ENCODE measurements at places on chromosomes 11 and 22.

DNA sequence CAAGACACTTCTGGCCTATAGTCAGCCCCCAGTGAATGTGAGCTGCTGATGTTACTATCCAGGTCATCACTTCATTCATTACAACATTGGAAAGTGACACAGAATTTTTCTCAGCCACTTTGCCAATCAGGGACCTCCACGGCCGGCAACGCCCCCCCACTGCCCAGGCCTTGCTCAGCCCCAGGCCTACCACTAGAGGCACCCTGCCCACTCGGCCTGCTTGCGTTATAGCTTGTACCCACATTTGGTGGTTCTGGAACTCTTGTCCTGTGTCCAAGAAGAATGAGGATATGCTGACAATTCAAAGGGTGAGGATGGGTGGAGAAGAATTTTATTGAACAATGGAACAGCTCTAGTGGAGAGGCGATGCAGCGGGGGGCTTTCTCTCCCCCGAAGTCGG lies 96.2 kb downstream of the TSPAN18 start:
- no peak for DNase-seq

GRCh38 chr11:20213790-20214189 lies 53.5 kb upstream of the DBX1 start:
- no peak for DNase-seq

DNA sequence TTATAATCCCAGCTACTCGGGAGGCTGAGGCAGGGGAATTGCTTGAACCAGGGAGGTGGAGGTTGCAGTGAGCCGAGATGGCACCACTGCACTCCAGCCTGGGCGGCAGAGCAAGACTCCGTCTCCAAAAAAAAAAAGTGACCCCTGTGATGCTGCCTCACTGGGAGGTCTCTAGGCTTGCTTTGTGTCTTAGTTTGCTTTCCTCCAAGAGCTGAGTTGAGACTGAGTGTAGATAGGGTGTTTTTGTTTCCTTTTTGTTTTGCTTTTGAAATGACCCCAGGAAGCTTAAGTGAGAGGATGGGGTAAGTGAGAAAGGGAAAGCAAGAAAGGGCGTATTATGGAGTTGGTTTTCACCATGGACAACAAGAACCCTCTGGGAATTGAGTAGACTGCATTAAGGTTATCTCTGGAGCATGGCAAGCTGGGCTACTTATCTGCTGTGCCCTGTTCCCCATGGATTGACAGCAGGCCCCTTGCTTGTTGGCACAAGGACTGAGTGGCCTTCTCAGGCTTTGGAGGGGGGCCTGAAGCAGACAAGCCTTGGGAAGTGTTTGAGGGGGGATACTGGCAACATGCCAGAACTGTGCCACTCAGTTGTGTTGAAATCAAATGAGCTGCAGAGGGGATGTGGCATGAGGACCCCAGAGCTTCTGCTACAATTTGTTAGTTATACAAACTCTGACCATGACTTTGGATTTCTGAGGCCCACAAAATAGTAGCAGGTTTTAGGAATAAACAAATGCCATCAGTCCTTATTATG lies 300.6 kb upstream of the C11orf87 start:
- DNase-seq = no peak

DNA sequence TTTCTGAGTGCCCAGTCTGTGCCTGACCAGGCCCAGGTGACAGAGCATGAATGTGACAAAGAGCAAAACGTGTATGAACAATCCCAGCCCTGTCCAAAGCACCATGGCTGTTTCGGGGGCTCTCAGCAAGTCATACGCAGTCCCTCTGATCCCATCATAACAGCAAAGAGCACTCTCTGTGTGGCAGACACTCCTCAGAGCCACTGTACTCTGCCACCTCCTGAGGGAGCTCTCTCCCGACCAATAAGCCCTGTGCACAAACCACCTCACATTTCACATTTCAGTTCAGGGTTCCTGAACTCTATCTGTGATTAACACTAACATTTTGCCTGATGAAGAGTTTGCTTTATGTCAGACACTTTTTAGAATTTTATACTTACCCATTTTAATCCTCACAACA lies 6.6 kb downstream of the DGCR2 start:
- DNase-seq = no peak

- DNase-seq = no peak
Observed at GRCh38 chr11:80958361-80958760, 1517.5 kb upstream of the TENM4 start.

DNA sequence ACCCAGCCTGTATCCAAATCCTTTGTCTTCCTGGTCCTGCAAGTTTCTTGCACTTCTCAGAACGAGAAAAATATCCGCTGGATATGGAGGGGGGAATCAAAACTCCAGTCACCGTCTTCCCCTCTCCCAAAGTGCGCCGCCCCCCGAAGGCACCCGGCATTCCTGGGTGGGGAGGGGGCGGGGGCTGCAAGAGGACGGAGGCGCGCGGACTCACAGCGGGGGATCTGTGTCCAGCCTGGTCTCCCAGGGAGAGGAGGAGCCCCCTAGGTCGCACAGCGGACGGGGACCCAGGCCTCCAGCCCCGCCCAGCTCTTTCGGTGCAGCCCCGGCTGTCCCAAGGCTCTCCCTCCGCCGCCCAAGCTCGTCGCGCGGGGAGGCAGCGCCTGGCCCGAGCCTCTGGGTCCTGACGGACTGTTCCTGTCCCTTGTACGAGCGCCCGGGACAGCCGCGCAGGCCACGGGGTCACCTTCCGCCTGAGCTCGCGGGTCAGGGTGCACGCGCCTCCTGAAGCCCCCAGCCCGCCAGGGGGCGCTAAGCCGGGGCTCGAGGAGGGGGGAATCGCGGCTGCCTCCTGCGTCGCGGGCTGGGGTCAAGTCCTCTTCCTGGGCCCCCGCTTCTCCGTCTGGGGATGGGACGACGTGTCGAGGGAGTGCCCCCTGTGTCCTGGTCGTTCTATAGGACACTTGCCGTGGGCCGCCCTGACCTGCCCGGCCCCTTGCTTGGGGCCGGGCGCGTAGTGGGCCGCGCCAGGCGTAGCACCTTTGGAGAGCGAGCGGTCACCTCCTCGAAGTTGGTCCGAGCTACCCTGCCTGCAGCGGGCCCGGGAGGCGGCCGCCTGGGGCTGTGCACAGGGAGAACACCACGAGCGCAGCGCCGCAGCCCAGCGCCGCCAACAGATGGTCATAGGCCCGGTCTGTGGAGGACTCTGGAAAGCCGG lies 2.4 kb upstream of the WNT11 start:
- DNase-seq = peak; percentile 46

DNA sequence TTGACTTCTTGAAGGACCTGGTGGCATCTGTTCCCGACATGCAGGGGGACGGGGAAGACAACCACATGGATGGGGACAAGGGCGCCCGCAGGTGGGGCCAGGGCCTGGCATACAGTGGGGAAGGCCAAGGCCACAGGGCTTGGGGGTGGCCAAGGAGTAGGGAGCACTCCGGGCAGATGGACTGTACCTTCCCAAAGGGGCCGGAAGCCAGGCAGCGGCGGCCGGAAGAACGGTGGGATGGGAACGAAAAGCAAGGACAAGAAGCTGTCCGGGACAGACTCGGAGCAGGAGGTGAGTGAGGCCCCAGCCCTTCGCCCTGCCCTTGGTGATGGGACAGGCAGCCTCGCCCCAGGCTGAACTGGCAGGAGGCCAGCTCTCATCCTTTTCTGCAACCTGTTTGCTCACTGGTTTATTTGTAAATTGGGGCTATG lies 1.2 kb downstream of the DRAP1 start:
- DNase-seq = no peak

- DNase-seq = peak; percentile 78
Observed at GRCh38 chr22:42317691-42318547, 47.5 kb upstream of the TCF20 start.

- DNase-seq = no peak
Observed at GRCh38 chr22:23243859-23244689, 63.8 kb downstream of the BCR start.

DNA sequence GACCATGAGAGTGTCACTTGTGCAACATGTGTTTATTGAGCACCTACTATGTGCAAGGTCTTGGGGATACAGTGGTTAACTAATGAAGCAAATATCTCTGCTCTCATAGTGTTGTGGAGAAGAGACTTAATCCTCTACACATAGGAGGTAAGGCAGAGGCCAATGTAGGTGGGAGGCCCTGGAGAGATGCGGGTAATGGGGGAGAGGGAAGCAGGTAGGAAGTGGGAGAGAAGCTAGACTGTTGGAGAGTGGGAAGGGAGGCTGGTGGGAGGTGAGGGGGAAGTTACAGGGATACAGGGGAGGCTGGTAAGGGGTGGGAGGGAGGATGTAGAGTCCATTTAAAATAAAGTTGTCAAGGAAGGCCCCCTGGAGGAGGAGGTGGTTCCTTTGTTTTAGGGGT lies 240.0 kb downstream of the MIAT start:
- DNase-seq = no peak

DNA sequence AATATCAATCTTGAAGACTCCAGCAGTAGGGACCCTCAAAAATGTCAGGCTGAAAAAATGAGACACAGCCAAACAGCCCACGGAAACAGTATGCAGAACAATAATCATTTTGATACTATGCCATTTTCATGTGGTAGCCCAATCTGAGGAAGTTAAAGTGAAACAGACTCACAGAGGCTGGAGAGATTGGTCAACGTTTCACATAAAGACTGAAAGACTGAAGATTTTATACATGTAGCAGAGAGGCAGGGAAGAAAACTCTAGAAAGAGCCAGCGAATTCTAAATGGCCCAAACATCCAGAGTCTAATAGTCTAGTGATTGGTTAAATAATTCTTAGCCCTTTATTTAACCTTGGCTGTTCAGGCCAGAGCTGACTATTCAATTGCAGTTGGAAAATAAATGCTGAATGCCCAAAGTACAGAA lies 49.4 kb downstream of the MAML2 start:
- DNase-seq = no peak

- DNase-seq = no peak
Observed at GRCh38 chr22:19519041-19519926, 4.9 kb downstream of the CLDN5 start.

DNA sequence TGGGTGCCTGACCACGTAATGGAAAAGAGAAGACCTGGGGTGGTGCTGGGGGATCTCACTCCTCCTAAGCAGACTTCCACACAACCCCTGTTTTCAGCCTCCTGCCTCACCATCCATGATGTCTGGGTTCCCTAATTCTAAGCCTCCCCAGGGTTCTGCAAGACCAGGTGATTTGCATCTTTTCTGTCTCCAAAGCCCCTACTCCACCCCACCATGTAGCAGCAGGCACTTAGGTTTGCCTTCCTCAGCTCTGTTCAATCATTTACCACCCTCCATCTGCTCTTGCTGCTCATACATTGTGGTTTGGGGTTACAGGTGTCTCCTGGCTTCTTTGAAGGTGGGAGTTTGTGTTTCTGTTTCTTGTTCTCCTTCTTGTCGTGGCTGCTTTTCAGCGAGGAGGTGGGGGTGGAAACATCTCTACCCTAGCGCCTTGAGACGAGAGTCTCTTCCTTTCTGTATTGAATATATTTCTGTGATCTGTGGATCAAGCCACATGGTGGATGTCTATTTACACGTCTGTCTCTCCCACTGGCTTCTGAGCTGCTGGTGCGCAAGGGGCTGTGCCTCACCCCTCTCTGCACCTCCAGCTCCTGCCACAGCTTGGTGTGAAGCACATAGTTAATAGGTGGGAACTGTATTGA lies 6.6 kb upstream of the SSTR3 start:
- no peak for DNase-seq

- peak; percentile 77 for DNase-seq
Observed at GRCh38 chr11:119323532-119324033, 6.7 kb upstream of the MCAM start.

- DNase-seq = no peak
Observed at GRCh38 chr11:63652671-63653070, 18.5 kb downstream of the ATL3 start.

- DNase-seq = no peak
Observed at GRCh38 chr11:1746956-1747752, 3.2 kb downstream of the IFITM10 start.

DNA sequence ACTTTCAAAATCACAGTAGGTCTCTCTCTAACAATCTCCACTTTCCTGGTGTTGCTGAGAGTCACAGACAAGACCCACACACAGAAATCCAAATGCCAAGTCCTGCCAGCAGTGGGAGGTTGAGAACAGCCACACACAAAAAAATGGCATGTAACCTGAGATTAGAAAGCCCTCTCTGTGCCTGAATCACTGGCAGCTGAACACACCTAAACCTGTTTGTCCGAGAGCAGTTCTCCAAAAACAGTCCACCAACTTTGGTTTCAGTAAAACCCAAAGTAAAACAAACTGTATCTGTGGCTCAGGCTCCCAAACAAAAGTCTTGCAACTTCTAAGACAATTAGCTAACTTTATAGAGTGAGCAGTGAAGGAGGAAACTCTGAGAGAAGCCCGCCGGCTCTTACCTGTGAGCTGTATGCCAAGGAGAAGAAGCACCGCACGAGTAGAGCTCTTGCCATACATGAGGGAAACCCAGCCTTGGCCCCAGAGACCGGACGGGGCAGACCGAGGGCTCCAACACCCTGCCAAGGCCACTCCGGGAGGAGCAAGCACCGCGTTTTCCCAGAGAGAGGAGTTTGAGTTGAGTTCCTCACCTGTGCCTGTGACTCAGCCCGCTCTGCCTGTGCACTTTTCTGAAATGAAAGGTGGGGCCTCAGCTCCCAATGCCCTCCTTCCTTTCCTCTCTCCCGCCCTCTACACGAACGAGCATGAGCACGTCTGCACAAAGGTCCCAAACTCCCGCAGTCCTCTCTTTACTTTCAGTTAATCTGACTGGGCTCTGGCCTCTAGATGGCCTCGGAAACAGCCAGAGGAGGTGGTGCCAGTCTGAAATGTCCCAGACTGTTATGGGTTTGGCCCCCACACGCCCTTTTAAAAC lies at the start of gene MPZL2:
TSS of gene MPZL2 (minus strand) at position 603 of the 874 bp plus-strand sequence. CDS start at position 459, 144 bp downstream.
- no peak for DNase-seq

DNA sequence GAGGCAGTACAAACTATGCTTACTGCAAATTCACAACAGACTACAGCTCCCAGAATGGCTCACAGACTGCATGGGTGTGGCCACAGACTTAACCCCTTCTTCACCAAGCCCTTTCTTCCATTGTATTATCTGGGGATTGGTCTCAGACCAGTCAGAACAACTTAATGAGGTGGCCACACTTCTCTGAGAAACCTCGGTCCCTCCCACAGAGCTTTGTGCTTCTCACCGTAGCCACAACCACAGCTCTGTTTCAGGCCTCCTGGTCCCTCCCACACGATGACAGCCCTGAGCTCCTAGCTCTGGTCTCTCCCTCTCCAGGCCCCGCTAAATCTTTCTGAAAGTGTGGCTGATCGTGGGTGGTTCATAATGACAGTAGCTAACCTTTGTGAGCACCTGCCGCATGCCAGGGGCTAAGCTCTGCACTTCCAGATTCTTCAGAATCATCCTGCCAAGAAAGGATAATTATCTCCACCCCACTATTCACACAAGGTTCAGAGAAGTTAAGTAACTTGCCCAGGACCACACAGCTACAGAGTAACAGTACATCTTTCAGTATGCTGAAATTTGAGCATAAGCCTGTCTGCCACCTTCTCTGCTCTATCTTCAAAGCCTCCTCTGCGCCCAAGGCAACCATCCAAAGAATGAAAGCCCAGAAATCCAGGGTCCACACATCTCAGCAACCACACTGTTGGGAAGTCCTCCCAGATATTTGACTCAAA lies 5.4 kb downstream of the PDE2A start:
- no peak for DNase-seq
